NCI-H446 (cell line): ENCODE measurements at places on chromosomes 3 and 15.

DNA sequence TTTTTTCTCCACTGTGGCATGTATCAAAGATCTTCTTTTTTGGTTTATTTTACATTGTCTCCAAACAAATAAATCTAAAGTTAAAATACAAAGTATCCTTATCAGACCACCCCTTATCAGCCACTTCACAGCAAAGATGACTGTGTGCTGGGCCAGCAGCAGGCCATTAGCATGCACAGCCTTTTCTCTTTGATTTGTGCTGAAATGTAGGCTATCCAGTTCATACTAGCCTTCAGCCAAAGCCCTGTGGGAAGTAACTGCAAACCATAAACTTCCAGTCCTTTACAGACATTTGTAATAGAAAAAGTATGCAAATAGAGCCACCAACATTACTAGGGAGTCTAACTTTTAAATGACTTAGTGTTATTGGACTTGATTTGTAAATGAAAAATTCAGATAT lies 816.3 kb downstream of the FHIT start:
- no peak for DNase-seq

DNA sequence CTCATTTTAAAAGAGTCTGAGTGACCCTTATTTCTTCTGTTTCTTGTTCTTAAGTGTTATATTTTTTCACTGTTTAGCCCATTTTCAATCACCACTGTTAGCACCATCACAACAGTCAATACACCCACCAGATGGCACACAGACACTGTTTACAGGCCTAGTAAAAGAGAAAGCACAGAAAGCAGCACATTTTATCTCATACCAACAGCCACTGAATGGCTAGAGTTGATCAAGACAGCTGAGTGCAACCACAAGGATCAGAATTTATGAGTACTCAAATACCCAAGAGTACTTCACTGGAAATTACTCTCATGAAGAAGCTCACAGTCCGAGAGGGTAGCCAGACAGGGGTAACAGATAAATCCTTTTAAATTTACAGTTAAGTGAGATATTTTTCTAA lies 127.0 kb downstream of the TFDP2 start:
- peak; percentile 17 for DNase-seq

DNA sequence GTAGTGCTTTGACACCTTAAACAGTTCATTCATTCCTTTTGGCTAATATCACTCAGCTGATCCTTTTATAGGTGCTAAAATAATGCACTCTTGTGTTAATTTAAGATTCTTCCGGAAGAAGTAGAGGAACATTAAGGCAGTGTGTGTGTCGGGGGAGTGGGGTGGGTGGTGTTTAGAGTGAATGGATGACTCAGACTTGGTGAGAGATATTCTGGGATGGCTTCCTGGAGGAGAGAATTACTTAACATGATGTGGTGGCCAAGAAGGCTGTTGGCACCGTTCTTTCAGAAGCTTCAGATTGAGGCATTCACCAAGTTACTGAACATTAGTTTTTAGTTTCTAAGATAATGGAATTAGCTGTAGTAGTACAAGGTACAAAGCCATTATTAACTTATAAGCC lies 125.6 kb upstream of the ROPN1 start:
- DNase-seq: peak; percentile 65

DNA sequence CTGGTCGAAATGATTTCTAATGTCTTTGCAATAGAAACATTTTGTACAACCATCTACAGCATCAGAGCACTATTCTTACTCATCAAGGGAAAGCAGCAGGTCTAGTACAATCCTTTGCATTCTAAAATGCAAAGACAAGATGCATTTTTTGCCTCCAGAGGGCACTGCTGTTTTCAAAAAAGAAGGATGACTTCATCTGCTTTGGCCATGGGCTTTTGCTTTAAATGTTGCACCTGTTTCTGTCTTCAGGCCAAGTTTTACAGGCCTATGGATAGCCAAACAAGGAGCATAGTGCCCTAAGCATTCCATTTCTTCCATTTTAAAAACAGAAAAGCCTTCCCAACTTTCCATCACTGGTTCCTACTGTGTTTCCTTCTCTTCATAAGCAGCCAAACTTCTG lies 3.4 kb downstream of the PARP9 start:
- peak; percentile 46 for DNase-seq

GRCh38 chr3:64138656-64139375 lies 86.5 kb downstream of the PRICKLE2 start:
- DNase-seq: no peak

DNA sequence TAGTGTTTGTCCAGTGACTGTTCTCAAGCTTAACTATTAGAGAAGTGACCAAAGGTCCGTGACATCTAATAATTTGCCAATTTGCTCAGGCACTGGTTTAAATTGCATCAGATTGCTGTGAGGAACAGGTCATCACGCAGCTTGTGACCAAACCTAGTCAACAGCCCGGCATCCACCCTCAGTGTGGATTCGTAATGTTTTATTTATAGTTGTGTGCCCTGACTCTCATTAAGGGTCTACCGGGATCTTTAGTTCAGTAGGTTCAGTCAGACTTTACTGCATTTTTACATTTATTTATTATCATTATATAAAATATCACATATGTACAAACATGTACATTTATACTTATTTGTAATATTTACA lies 46.4 kb upstream of the PGPEP1L start:
- no peak for DNase-seq

DNA sequence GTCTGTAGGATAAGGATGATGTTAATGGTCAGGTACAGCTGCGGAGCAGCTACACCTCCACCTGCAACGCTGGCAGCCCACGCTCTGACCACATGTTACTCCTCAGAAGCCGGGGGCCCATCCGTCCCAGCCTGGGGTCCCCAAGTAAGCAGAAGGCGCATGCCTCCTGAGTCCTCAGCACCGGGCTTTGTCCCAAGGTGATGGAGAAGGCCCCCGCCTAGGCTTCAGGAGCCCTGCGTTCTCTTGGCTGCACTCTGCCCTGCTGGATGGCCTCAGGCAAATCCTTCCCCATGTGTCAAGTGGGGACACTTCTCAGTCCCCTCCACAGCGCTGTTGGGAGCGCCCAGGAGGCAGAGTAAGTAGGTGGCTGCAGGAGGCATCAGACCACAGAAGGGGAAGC lies 14.4 kb downstream of the STRA6 start:
- DNase-seq: no peak

DNA sequence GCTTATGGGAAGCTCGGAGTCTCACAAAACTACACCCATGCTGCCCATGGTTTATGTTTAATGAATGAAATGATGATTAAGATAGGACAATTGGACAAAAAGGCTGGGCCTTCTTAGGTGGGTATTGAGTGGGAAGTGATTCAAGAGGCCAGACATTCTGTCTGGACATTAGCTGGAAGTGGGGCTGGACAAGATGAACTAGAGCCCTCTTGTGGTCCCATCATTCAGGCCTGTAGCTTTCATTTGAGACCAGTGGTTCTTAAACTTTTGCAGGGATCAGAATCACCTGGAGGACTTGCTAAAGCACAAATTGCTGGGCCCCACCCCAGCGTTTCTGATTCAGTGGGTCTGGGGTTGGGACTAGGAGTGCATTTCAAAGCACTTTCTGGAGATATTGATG lies 290.4 kb upstream of the CTDSPL start:
- no peak for DNase-seq

DNA sequence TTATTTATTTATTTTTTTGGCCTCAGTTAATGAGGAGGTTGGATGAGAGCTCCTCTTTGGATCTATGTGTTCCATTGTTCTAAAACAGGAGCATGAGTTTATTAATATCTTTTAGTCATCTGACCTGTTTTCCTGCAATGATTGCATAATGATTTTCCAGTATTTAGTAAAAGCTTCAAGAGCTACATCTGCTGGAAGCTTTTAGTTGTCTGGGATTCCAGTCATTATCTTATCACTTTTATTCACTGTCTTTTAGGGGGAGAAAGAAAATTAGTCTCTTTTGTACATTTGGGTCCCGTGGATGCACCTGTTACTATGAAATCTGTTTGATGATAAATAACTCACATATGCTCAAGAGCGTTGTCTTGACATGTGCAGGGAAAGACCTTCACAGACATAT lies 1270.0 kb downstream of the ROBO1 start:
- no peak for DNase-seq

DNA sequence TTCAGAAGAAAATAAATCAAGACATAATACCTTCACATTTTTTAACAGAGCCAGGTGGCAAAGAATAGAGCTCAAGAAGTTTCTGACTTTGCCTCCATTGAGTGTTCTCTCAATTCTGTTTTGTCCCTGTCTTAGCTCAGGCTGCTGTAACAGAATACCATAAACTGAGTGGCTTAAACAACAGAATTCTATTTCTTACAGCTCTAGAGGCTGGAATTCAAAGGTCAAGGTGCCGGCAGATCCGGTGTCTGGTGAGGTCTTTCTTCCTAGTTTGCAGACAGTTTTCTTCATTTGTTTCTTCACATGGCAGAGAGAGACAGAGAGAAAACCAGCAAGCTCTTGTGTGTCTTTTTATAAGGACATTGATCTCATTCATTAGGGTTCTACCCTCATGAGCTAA lies 25.6 kb downstream of the IQCH start:
- no peak for DNase-seq
